ENCODE measurements at places on chromosomes 4 and X.

- DNase-seq: no peak
Measured at GRCh38 chr4:83917572-83917971, 381.7 kb downstream of the GPAT3 start.

- no peak for DNase-seq
Measured at GRCh38 chrX:124507246-124507645, 160.9 kb downstream of the SH2D1A start.

- DNase-seq: no peak
Measured at GRCh38 chr4:148435654-148436406, 6.4 kb downstream of the NR3C2 start.

- DNase-seq: no peak
Measured at GRCh38 chr4:40524366-40525041, 105.2 kb downstream of the RBM47 start.

DNA sequence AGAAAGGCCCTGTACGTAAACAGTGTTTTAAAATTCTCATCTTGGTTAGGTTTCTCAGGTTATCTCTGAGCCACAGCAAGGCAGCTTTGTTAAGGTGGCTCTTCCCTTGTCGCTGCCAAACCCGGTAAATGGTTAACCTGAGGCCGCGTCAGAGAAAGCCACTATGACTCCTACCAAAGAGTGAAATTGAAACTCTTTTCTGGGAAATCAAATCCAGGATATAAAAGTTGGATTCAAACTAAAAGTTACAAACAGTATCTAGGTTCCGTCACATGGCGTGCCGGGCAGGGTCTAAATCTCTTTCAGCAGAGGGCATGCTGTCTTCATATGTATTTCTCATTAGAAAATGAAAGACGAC is 433 bp downstream of the MMAA start:
- peak; percentile 32 for DNase-seq

Measured in brain microvascular endothelial cell (primary cell).